ENCODE measurements at places on chromosomes 1 and 21. TPM values are rescaled to one million over a fixed set of nuclear protein-coding genes. Genes with fewer than 3 reads are reported as not detected.

SZT2 gene
- 7.2 TPM for total RNA-seq

OR6K3 gene
- total RNA-seq: not detected

CFHR2 gene
- not detected for total RNA-seq

ARHGAP30 gene
- 0.14 TPM for total RNA-seq

PPIAL4G gene
- not detected for total RNA-seq

CYP4A11 gene
- total RNA-seq: not detected

GPR61 gene
- not detected for total RNA-seq

PHTF1 gene
- 11.7 TPM for total RNA-seq

KIRREL1 gene
- total RNA-seq: 21.2 TPM

USH2A gene
- not detected for total RNA-seq

CFAP57 gene
- 0.33 TPM for total RNA-seq

FDPS gene
- total RNA-seq: 161 TPM

CDC20 gene
- 204 TPM for total RNA-seq

RBP7 gene
- 5.6 TPM for total RNA-seq

FCN3 gene
- total RNA-seq: not detected

TAS1R3 gene
- total RNA-seq: 0.20 TPM

SPATA17 gene
- 2.8 TPM for total RNA-seq

SHCBP1L gene
- not detected for total RNA-seq

SPRR2E gene
- total RNA-seq: not detected

LAD1 gene
- total RNA-seq: 0.47 TPM

MAP10 gene
- 1.1 TPM for total RNA-seq

MFSD2A gene
- 7.0 TPM for total RNA-seq

ESRRG gene
- total RNA-seq: not detected

FAM72B gene
- 6.6 TPM for total RNA-seq

LCE1D gene
- not detected for total RNA-seq

FMO4 gene
- 0.67 TPM for total RNA-seq

PPFIA4 gene
- 0.43 TPM for total RNA-seq

POU2F1 gene
- 3.4 TPM for total RNA-seq

TFF1 gene
- total RNA-seq: 26.7 TPM

GNG5 gene
- total RNA-seq: 161 TPM

MTF1 gene
- 4.4 TPM for total RNA-seq

PDC gene
- not detected for total RNA-seq

SH2D2A gene
- 3.7 TPM for total RNA-seq

OR2L13 gene
- not detected for total RNA-seq

CFH gene
- 4.3 TPM for total RNA-seq

PRELP gene
- not detected for total RNA-seq

GCSAML gene
- not detected for total RNA-seq

IFNAR1 gene
- total RNA-seq: 13.9 TPM

HES4 gene
- total RNA-seq: 50.2 TPM

PROK1 gene
- not detected for total RNA-seq

FCMR gene
- 5.1 TPM for total RNA-seq

UBL4B gene
- not detected for total RNA-seq

Measured in A549 treated with Hydrocortisone at 1 μM for 4 hours (cell line).